Stimulated activated CD4-positive, alpha-beta T cell treated with anti-CD3 and anti-CD28 coated beads, Interleukin-15, amount 100 ng/mL, for 24 hours (primary cell): ENCODE measurements at places on chromosomes 4 and X.

DNA sequence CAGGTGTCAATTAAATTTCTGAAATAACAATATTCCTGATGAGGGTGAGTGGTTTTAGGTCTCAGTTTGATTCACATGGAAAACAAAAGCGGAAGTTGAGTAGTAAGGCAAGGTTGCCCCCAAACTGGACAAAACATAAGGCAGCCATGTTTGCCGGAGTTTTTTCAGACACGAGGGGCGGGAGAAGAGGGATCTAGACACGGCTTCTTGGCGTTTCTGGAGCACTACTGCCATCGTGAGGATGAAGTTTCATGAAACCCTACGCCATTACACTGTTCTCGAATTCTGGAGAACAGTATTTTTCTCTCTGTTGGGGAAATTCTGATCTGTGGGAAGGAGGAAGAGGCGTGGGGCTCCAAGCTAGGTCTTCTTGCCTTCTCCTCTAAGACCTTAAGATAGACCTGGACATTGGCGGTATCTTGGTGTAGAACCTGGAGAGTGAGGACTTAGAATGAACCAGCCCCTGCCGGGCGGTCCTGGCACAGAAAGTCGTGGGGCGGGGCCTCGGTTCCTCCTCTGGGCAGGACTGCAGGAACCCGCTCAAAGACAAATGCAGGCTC, 160.3 kb downstream of the OR13H1 start:
- DNase-seq = no peak

DNA sequence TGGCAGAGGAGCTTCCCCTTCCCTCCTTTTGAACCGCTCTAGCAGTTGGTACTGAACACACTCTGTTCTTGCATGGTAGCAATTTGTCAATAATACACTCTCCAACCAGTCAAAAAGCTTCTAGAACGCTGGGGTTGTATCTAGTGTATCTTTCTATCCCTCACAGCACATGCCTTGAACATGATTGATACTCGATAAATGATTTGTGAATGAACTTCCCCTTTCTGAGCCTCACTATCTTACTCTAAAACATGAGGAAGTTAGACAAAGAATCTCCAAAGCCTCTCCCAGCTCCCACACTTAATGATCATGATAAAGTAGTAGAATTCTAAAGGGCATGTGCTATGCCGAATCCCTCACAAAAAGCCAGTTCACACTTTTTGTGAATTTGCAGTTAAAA, 64.4 kb downstream of the DLG3 start:
- no peak for DNase-seq

DNA sequence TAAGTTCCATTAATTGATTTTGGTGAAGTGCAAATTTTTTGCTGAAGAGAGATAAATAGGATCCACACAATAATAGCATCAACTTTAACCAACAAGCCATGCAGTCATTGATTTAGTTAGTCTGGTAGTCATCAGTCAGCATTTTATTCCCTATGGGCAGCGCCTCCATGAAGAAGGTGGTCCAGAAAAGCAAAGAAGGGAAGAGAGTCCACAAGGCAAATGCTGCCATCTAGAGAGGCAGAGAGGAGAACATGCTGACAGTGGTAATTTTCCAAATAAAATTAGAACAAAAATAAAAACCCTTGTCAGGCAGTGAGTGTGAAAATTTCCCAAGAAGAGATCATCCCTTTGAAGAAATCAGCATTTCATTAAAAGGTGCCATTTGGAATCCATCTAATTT, 366.7 kb upstream of the FAM241A start:
- no peak for DNase-seq

DNA sequence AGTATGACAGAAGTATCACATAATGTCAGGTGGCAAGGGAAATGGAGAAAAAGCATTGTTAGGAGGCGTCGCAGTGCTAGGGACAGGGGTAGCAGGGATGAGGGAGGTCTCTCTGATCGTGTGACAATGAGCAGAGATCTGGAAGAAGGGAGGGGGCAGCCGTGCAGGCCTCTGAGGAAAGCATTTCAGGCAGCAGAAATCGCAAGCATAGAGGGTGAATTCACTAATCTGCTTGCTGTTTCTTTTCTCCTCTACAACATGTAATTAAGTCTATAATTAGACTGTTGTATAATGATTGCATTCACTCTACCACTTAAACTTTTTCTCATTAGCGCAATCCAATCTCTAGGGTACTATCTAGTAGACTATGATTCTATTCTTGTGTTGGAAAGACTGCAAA, 9.1 kb downstream of the CYP4V2 start:
- no peak for DNase-seq

DNA sequence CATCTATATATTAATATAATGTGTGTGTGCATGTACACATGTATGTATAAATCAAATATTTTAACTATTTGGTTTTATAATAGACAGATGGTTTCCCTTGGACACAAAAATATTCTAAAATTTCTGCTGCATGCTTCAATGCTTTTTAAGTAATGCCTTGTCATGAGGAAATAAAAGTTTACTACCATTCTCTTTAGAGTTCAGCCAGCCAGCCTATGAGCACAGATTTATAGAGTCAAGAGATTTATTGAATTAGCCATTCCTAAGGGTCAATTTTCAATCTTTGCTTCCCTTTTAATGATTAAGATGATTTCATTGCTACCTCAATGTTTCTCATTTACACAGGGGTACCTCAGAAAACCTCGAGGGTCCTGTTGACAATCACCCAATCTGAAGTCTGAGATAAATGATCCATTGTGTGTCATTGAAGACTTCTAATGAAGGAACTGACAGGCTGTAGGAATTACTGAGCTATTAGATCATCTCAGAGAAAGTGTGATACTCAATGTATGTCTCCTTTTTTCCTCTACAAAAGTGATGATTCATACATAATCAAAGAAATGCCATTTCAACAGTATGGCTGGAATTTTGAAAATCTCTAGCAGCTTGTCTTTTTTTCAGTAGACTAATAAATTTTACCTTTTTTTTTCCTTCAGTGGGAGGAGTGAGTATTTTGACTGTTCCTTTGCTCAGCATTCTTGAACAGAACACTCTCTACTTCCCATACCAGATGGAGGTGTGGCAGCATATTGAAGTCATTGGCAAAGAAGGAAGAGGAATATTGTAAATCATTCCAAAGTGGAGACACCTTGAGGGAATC, 222.6 kb upstream of the PCDH18 start:
- no peak for DNase-seq

DNA sequence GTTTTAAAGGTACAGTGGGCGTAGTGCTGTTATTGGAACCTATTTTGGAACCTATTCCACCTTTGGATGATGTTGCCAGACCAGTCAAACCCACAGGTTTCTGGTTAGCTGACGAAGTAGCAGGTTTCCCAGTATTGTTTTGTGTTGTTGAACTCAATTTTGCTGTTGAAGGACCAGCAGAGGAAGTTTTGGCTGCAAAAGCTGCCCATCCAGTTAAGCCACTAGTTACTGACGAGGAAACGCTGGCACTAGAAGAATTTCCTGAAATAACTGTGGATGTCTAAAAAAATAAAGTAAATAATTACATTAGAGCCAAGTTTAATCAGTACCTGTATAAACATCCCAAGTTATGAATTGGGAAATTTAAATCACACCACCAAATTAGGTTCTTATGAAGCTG, 25.5 kb downstream of the INTS12 start:
- no peak for DNase-seq

- no peak for DNase-seq
Measured at GRCh38 chr4:108371282-108371681, 202.6 kb upstream of the LEF1 start.

GRCh38 chr4:110202024-110202423, 3.6 kb upstream of the ELOVL6 start:
- no peak for DNase-seq

DNA sequence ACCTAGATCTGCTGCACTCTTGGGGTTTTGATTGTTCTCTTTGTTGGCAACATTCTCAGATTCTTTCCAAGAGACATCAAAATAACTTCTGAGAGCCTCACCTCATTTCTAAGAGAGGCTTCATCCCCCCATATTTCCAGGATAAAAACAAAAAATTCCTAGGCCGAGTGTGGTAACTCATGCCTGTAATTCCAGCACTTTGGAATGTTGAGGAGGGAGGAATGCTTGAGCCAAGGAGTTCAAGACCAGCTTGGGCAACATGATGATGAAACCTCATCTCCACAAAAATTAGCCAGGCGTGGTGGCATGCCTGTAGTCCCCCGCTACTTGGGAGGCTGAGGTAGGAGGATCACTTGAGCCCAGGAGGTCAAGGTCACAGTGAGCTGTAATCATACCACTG, 477.0 kb downstream of the INPP4B start:
- DNase-seq = no peak

- no peak for DNase-seq
Measured at GRCh38 chr4:178470996-178471784, 1029.0 kb upstream of the AGA start.

DNA sequence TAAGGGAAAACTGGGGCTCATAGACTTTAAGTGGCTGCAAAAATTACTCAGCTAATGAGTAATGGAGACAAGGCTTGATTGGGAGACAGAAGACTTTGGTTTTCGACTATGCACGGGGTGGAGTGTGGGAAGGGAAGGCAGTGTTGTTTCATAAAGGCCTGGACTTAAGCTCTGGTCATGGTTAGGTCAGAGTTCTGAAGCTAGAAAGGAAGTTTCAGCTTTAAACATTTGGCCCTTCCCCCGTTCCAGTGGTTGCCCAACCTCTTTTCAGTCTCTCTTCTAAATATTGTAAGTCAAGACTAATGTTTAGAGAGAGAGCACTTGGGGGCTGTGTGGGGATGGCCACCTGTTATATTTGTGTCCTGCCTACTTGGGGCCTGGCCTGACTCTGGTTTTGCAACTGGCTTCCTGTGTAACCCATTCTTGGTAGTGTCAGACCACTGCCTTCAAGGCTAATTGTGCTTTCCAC, 21.0 kb downstream of the MSN start:
- DNase-seq = no peak

- no peak for DNase-seq
Measured at GRCh38 chr4:73303711-73304110, 45.1 kb upstream of the ANKRD17 start.

- DNase-seq = no peak
Measured at GRCh38 chr4:8188085-8188484, 11.0 kb upstream of the SH3TC1 start.

- DNase-seq = no peak
Measured at GRCh38 chrX:77937291-77937690, 26.8 kb downstream of the ATP7A start.
